ENCODE measurements at places on chromosomes 6 and 20. TPM values are rescaled to one million over a fixed set of nuclear protein-coding genes. Genes with fewer than 3 reads are reported as not detected.

DNA sequence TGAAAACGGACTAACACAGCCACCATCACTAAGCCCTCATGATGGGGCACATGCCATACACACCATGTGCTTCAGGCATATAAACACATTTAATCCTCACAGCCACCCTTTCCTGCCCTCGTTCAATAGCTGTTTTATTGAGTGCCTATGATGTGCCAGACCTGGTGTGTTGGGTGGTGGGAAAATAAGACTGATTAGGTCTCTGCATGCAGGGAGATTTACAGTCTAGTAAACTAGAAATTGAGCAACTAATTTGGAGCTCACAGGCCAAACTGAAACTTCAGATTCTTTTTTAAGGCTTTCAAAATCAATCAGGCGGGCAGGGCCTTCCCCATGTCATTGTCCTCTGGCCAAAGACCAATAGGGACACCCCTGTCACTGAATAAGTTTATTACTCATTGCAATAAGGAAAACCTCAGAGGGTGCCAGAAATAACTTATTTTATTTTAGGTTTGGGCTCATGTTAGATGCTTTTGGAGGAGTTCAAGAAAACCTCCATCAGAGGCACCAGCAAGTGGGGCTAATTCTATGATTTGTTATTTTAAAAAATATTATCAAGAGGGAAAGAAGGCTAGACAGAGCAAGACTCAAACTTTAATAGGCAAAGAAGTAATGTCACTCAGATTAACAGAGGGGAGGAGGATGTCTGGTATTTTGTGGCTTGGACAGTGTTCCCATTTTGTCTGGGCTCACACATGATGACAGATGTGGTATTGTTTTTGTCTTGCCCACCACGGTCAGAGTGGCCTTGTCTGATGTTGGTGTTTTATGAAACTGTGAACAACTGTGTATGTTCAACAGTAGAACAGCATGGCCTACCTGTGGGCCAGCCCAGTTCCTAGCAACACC lies 12.0 kb downstream of the ZFP64 start:
- no peaks in the 10 kb centered on the region for H3K27me3 ChIP-seq
- no peaks in the 10 kb centered on the region for H3K4me1 ChIP-seq
- peaks cover 45% of the 10 kb centered on the region for H3K36me3 ChIP-seq
- no peak overlapping the region for H3K27ac ChIP-seq
- H3K4me3 ChIP-seq, result no peak overlapping the region
- no peak for DNase-seq

The ATP6V1G2 gene
- total RNA-seq, result 2.1 TPM

The SIRPD gene
- total RNA-seq, result 2.6 TPM

DNA sequence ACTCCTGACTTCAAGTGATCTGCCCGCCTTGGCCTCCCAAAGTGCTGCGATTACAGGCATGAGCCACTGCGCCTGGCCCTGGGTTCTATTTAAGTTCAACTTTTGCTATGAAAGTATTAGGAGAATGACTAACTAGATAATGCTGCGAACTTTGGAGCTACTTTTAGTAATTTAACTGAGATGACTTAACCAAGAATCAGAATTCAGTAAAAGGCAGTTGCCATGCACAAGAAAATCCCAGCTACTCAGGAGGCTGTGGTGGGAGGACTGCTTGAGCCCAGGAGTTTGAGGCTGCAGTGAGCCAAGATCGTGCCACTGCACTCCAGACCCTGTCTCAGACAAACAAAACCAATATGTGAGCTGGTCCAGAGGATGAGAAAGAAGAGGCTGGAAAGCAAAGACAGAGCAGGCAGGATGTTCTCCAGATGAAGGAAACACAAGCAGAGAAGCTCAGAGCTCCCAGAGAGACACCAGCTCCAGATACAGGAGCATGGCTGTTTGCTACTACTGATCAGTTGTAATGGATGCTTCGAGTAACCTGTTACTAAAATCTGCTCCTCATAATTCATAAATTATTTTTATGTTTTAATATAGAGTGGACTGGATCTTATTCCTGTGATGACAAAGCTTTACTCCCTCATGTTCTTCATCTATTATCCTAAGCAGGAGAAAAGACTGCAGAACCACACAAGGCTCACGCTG lies 23.9 kb downstream of the ZNF217 start:
- no peaks in the 10 kb centered on the region for H3K27me3 ChIP-seq
- peaks cover 100% of the 10 kb centered on the region for H3K36me3 ChIP-seq
- no peak overlapping the region for H3K27ac ChIP-seq
- peaks cover 43% of the 10 kb centered on the region for H3K4me1 ChIP-seq
- no peak overlapping the region for H3K4me3 ChIP-seq

GRCh38 chr6:134596191-134596590 lies 278.3 kb upstream of the SGK1 start:
- no peak overlapping the region for H3K4me3 ChIP-seq
- H3K4me1 ChIP-seq, result no peaks in the 10 kb centered on the region
- no peak for DNase-seq
- no peaks in the 10 kb centered on the region for H3K36me3 ChIP-seq

- H3K4me1 ChIP-seq, result no peaks in the 10 kb centered on the region
- no peak overlapping the region for H3K27ac ChIP-seq
- H3K27me3 ChIP-seq, result no peaks in the 10 kb centered on the region
- DNase-seq, result no peak
- no peaks in the 10 kb centered on the region for H3K36me3 ChIP-seq
These were observed 83.8 kb upstream of the FOXQ1 start for GRCh38 chr6:1227935-1228753.

DNA sequence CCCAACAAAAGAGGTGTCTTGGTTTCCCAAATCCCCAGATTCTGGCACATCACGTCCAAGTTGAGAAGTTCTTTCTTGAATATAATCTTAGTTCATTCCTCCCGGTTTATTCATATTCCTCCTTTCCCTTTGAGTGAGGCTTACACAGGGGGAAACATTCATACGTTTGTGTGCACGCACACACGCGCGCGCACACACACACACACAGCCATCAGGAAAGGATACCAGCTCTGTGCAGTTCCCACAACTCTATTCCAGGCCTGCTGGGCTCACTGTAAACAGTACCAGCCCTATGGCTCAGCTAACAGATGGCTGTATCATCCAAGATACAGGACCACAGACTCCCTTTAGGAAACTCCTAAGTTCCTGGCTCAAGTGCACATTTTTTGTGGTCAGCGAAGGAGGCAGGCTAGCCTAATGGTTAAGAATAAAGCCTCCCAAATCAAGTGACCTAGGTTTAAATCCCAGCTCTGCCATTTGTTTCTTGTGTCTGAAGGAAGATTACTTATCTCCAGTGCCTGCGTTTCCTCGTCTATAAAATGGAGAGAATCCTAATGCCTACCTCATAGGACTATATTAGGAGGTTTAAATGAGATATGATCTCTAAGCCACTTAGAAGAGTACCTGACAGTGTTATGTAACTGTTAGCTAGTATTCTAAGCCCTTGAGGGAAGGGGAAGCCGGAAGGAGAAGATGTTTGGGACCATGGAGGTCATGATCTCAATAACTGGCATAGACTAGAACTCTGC lies 3.7 kb upstream of the TAF8 start:
- peak overlapping the region; percentile 96 for H3K27ac ChIP-seq
- DNase-seq, result no peak
- H3K36me3 ChIP-seq, result peaks cover 9% of the 10 kb centered on the region
- H3K27me3 ChIP-seq, result no peaks in the 10 kb centered on the region
- peaks cover 89% of the 10 kb centered on the region for H3K4me1 ChIP-seq
- H3K4me3 ChIP-seq, result peak overlapping the region; percentile 87

DNA sequence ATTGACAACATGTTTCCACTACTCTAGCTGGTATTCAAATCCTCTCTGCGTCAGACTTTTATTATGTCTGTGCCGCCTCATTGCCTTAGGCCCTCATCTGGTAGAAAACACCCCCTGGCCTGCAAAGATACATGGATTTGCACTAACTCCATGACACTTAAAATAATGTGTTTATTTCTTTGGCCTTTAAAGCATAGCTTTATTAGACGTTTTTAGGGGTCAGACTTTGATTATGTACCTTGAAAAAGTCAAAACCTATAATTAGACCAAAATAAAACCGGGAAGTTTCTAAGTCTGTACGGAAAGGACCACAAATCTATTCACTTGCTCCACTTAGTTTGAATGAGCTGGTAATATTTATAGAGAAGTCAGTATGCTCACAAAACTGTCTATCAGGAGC lies 357.9 kb upstream of the NOX3 start:
- DNase-seq, result no peak
- H3K4me3 ChIP-seq, result no peak overlapping the region
- H3K27ac ChIP-seq, result no peak overlapping the region
- no peaks in the 10 kb centered on the region for H3K4me1 ChIP-seq

The SNAP25 gene
- total RNA-seq, result not detected

DNA sequence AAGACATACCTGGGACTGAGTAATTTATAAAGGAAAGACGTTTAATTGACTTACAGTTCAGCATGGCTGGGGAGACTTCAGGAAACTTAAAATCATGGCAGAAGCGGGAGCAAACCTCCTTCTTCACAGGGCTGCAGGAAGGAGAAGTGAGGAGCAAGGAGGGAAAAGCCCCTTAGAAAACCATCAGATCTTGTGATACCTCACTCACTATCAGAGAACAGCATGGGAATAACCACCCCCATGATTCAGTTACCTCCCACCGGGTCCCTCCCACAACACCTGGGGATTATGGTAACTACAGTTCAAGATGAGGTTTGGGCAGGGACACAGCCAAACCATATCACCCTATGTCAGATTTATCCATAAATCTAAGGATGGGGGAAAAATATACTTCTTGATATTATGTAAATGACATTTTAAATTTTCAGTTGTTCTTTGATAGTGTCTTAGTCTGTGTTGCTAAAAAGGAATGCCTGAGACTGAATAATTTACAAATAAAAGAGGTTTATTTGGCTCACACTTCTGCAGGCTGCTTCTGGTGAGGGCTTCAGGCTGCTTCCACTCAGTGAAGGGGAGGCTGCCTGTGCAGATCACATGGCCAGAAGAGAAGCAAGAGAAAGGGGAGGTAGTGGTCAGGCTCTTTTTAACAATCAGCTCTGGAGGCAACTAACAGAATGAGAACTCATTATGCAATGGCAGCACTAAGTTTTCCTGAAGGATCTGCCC lies 1.2 kb upstream of the MCM9 start:
- H3K27ac ChIP-seq, result no peak overlapping the region
- H3K4me3 ChIP-seq, result no peak overlapping the region
- DNase-seq, result no peak
- H3K36me3 ChIP-seq, result peaks cover under 1% of the 10 kb centered on the region
- no peaks in the 10 kb centered on the region for H3K27me3 ChIP-seq

- no peak overlapping the region for H3K4me3 ChIP-seq
- H3K27ac ChIP-seq, result no peak overlapping the region
- peaks cover 8% of the 10 kb centered on the region for H3K4me1 ChIP-seq
- DNase-seq, result no peak
These were observed 97.0 kb upstream of the MAN1A1 start for GRCh38 chr6:119446609-119447008.

- H3K36me3 ChIP-seq, result no peaks in the 10 kb centered on the region
- H3K4me3 ChIP-seq, result no peak overlapping the region
- DNase-seq, result no peak
- peak overlapping the region; percentile 64 for H3K27ac ChIP-seq
These were observed 36.8 kb upstream of the SAMD3 start for GRCh38 chr6:130259557-130259956.

DNA sequence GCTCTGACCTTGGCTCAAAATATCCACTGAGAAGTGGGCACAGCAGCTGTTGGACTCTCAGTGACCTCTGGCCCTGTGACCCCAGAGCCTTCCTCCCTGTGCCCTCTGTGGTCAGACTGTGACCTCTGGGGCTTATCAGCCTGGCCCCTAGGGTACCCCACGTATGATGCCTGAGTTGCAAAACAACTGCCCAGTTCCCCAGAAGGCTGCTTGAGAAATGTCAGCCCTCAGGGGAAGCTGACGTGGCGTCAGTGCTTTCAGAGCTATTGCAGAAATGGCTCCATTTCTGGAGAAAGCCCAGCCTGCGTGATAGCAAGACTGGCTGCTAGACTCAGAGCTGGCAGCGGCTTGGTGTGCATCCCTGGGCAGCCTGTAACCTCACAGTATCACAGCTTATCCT lies 31.5 kb upstream of the TGM2 start:
- H3K4me1 ChIP-seq, result peaks cover 6% of the 10 kb centered on the region
- DNase-seq, result peak; percentile 86
- H3K4me3 ChIP-seq, result no peak overlapping the region
- no peaks in the 10 kb centered on the region for H3K36me3 ChIP-seq
- peak overlapping the region; percentile 23 for H3K27ac ChIP-seq

DNA sequence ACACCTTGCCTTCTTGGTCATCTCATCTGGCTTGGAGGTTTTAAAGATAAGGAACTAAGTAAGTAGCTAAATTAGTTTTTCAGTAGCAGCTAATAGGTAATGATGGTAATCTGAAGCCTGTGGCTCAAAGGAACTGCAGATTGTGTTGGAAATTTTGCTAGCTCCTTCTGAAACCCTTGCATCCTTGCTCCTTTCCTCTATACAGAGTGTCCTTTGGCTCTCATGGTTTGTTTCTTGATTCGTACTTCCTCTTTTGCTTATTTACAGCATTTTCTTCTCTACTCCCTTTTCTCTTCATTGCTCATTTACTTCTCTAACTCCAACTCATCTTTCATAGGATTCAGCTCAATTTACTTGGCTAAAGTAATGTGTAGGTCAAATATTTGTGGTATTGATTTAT lies 19.0 kb downstream of the LRRC1 start:
- DNase-seq, result no peak
- H3K27ac ChIP-seq, result no peak overlapping the region
- H3K4me3 ChIP-seq, result no peak overlapping the region
- H3K4me1 ChIP-seq, result no peaks in the 10 kb centered on the region

DNA sequence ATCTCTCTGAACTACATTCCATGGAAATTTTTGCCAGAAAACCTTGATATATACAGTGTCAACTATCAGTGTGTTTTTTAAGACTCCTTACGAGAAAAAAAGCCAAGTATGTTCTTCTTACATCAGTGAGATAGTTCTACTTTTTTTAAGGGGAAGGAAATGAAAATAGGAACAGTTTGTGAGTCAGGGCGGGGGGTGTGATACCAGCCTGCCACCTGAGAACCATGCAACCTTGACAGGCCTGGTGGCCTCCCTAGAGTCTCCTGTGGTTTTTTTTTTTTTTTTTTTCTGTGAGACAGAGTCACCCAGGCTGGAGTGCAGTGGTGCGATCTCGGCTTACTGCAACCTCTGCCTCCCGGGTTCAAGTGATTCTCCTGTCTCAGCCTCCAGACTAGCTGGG lies 96.3 kb upstream of the GCM1 start:
- no peaks in the 10 kb centered on the region for H3K27me3 ChIP-seq
- no peak overlapping the region for H3K4me3 ChIP-seq
- peak overlapping the region; percentile 95 for H3K27ac ChIP-seq
- no peaks in the 10 kb centered on the region for H3K36me3 ChIP-seq

The BACH2 gene
- 47.4 TPM for total RNA-seq

DNA sequence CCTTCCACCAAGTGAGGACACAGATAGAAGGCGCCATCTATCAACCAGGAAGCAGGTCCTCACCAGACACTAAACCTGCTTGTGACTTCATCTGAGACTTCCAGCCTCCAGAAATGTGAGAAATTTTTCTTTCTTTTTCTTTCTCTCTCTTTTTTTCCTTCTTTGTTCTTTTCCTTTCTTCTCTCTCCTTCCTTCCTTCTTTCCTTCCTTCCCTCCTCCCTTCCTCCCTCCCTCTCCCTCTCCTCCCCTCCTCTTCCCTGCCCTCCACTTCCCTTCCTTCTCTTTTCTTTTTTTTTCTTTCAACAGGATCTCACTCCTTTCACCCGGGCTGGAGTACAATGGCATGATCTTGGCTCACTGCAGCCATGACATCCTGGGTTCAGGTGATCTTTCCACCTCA lies 37.4 kb upstream of the MCUR1 start:
- H3K27ac ChIP-seq, result no peak overlapping the region
- no peak overlapping the region for H3K4me3 ChIP-seq
- H3K27me3 ChIP-seq, result no peaks in the 10 kb centered on the region
- H3K4me1 ChIP-seq, result no peaks in the 10 kb centered on the region
